Cortex of kidney (tissue), 1 donor: ENCODE measurements at places on chromosomes 7 and 10.

GRCh38 chr7:50317221-50317678, 12.7 kb downstream of the IKZF1 start:
- no peak for DNase-seq

GRCh38 chr10:45625879-45626278, 46.7 kb downstream of the ZFAND4 start:
- no peak for DNase-seq

- DNase-seq = no peak
Observed at GRCh38 chr10:95535526-95535925, 25.6 kb downstream of the SORBS1 start.

DNA sequence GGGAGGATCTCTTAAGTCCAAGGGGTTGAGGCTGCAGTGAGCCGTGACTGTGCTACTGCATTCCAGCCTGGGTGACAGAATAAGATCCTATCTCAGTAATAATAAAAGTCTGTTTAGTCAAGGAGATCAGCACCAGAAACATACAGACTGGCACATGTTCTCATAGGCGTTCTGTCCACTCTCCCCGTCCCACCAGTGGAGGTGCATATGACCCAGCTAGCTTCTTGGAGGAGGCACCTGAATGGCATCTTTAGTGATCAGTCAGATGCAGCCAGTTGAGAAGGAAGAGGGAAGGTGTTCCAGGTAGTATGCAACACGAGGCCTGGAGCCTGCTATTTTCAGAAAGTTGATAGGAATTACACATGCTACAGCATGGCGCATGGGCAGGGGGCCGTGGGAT, 45.3 kb upstream of the SVIL start:
- DNase-seq = no peak

DNA sequence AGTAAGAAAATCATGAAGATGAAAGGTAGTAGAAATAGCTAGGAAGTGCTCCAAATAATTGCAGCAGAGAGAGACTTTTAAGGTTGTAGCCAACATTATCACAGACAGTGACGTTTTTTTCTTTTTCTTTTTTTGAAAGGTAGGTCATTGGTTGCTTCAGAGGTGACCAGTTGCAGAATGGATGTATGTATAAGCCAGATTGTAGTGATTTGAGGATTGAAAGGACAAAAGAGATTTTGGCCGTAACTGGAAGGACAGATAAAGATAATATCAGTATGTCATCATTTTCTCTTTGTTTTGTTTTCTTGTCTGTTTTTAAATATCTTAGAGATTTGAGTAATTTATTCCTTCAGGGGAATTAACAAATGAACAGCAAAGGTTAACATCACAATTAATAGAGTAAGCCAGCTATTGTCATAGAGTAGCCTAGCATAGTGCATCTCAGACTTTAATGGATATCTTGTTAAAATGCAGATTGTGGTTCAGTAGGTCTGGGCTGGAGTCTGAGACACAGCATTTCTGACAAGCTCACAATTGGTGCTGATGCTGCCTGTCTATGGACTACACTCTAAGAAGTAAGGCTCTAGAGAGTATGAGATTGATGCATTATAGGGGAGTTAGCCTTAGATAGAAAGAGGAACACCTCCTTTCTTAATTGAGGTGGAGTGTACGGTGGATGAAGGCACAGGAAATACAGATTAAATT, 28.3 kb downstream of the CDK13 start:
- no peak for DNase-seq

DNA sequence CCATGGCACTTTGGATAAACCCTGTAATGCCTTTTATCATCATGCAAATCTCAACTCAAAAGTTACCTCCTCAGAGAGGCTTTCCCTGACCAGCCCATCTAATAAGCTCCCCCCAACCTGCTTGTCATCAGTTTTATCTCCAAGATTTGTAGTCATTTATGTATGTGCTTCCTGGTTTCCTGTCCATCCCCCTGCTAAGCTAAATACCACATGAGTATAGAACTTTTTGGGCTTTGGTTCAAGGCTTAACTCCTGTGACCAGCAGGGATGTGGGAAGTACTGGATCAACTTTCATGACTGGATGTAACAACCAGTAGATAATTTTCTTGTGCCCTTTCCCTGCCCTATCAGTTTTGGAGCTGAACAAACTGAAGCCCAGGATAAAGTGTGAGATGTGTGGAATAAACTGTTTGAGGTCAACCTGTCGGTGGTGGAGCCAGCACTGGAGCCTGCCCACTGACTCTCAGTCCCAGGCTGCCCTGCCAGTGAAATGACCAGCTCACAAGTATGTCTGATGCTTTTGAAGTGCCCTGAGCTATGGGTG, 148.6 kb downstream of the CYP26A1 start:
- DNase-seq = no peak

DNA sequence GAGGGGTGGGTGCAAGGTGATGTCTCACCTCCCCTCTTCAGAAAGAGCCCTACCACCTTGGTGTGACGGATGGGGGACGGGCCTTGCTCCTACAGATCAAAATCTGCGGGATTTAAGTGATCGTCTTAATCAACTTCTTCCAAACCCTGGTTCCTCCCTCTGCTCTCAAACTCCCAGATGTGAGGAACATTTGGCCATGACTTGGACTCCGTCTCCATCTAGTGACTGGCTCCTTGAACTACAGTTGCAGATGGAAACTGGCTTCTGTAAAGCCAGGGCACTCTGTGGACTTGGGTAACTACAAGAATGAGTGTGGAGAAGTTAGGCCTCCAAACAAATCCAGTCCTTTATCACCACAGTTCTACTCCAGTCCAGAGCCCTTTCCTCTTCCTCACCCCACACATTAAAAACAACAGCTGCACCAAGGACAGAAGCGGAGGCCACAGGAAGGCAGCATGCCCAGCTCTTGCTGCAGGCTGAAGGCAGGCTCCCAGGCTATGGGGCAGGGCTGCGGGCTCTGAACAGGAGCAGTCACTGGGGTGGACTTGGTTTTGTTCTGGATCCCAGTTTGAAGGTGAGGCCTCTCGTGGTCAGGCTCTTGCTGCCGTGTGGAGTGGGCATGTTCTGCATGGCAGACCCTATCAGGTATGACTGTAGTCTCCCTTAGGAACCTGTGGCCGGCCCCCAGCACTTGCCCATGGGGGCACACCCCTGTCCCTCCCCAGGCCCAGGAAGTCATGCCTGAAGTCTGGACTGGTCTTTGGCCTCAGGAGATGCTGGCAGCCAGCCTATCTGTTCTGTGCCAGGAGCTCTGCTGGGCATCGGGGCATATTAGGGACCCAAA, 79.4 kb downstream of the VWC2 start:
- no peak for DNase-seq

GRCh38 chr7:43042302-43042701, 70.1 kb upstream of the HECW1 start:
- no peak for DNase-seq
